Fibroblast of skin of left biceps (primary cell): ENCODE measurements at places on chromosomes 2 and 18.

DNA sequence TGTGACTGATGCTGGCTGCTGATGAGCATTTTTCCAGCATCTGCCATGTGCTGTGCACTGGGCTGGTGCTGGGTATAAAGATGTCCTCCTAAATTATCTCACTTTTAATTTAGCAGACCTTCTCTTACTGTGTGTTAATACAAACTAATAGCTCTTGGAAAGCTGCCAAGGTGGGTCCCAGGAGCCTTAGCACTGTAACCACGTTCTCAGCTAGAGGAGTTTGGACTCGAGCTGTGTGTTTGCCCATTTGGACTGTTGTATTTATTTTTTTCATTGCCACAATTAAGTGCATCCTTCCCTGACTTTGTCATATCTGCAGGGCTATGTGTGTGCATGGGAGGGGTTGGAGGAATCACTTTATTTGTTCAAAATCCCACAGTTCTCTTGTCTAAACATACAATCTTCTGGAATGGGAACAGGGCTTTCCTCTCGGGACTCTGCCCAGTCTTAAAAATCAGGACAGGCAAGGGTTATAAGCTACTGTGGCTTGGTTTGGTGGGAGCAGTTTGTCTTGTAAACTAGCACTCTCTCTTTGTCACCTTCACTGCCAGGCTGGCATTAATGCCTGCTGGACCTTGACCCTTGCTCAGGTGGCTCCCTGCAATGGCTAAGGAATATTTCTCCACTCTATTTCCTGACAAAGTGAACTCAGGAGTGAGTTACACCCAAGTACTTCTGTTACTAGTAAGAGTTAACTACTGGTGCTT lies 129.7 kb upstream of the MGAT5 start:
- no peak for DNase-seq

GRCh38 chr2:152335726-152336118 lies 748 bp downstream of the FMNL2 start:
- no peak for DNase-seq

DNA sequence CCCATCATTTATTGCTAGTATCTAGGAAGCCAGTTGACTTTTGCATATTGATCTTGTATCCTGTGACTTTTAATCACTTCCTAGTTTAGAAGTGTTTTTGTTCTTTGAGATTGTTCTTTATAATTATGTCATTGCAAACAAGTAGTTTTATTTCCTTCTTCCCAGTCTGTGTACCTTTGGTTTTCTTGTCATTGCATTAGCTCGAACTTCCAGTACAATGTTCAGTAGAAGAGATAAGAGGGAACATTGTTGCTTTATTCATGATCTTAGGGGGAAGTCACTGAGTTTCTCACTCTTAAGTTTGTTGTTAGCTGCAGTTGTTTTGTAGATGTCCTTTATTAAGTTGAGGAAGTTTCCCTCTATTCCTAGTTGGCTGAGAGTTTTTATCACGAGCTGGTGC lies 61.0 kb downstream of the TRAPPC12 start:
- DNase-seq, result no peak

DNA sequence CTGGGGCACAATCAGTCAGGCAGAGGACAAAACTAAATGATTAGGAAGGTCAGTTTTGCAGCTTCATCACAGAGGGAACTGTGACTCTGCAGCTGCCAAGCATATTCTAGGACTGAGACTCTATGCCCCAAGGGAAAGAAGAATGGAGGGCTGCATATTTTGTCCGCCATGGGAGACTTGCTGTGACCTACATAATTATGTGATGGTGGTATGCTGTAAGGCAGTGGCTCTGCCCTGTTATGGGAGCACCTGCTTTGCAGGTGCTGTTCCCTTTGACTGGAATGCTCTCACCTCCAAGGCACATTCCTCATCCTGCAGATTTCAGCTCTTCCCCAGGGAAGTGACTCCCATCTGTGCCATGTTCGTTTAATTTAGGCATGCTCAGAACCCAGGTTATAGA lies 261.9 kb upstream of the EPHA4 start:
- DNase-seq, result no peak
